Effector memory CD4-positive, alpha-beta T cell (primary cell): ENCODE measurements at places on chromosomes 12 and 14.
A peak's percentile ranks its signal among the peaks of the same experiment; 100 is the strongest.

- no peak for DNase-seq
Measured at GRCh38 chr14:35304812-35305462, 12.8 kb downstream of the PSMA6 start.

DNA sequence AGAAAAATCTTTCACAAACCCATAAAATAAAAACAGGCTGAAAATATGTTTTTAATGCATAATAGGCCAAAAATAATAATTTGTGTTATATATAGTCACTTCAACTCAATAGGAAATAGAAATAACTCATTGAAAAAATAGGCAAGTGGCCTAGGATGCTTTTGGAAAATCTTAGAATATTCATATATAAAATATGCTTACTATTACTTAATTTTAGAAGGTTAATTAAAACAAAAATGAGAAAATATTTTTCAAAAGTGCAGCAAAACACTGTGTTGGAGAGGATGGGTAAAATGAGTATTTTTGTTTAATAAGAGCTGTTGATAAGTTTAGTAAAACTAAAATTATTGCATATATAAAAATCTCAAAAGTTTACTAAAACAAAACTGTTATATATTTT is 308.0 kb upstream of the ATXN7L3B start:
- DNase-seq: no peak

DNA sequence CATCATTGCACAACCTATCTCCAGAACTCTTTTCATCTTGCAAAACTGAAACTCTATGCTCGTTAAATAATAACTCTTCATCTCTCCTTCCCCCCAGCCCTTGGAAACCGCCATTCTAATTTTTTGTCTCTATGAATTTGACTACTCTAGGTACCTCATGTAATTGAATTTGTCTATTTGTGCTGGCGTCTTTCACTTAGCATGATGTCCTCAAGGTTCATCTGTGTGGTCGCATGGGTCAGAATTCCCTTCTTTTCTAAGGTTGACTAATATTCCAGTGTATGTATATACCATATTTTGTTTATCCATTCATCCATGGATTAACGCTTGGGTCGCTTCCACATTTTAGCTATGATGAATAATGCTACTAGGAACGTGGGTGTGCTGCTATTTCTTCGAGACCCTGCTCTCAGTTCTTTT is 80.1 kb downstream of the PLXNC1 start:
- no peak for DNase-seq

- DNase-seq: no peak
Measured at GRCh38 chr12:112443916-112444315, 25.2 kb downstream of the PTPN11 start.

GRCh38 chr12:93166541-93167307 is 211.0 kb upstream of the NUDT4 start:
- no peak for DNase-seq

DNA sequence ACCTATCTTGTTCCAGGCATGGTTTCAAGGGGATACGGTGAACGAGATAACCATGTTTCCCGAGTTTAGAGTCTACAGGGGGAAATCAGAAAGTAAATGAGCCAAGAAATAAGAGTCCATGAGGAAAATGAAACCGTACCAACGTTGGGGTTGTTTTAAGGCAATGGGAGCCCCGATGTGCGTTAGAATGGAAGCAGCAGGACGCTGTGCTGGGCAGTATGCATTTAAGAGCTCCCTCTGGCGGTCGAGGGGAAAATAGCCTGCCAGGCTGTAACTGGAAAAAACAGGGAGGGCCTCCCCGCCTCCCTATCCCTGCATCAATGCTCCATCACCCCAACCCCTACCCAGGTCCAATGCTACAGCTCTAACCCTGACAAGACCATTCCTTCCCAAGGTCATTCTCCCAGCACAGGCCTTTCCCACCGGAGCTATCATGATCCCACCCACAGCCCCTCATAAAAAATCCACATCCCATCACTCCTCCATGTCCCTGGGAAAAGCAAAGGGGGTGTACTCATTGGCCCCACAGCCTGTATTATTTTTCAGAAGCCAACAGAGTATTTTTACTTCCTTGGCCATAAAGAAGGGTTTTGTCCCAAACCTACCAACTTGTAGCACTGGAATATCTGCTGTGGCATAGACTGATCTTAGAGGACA is 226.3 kb upstream of the NOS1 start:
- DNase-seq: no peak

DNA sequence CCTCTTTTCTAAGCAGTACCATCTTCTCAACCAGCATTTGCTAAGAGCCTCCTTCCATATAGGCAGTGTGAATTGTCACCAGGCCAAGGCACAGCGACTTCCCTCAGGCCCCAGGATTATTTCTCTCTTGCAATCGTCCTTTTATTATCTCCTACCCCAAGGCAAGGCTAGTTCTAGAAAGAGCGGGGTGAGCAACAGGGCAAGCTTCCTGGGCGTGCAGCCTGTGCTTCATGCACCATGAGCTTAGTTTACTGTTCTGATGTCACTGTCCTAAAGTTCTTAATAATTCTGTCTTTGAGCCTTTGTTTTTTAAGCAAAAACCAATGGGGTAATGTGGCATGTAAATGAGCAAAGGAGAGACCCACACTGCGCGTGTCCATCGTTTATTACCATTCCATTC is 27.9 kb downstream of the DUSP6 start:
- no peak for DNase-seq

GRCh38 chr14:100155756-100156616 is 3.5 kb downstream of the DEGS2 start:
- no peak for DNase-seq

DNA sequence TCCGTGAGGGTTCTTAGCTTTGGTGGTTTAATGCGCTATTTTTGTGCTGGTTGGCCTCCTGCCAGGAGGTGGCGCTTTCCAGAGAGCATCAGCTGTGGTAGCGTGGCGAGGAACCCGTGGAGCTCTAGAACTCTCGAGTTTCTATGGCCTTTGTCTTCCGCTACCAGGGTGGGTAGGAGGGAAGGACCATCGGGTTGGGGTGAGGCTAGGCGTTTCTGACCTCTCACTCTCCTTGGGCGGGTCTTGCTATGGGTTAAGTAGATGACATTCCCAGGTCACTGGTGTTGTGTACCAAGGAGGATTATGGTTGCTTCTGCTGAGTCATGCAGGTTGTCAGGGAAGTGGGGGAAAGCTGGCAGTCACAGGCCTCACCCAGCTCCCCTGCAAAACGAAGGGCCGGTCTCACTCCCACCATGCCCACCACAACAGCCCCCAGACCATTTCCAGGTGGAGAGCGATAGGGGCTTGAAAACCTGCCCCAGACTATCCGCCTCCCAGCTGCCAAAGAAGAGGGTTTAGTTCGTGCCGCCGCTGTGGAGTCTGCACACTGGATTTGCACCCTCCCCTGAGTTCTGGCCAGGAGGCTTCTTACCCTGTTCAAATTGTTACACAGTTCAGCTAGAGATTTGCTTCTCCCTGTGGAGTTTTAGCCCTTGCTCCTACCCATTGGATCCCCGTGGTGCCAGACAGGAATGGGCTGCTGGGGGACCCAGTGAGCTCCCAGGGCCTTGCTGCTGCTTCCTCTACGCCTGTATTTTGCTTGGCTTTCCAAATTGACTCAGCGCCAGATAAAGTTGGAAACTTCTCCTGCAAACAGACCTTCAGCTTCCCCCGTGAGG is 21.9 kb downstream of the RNFT2 start:
- DNase-seq: peak; percentile 13

DNA sequence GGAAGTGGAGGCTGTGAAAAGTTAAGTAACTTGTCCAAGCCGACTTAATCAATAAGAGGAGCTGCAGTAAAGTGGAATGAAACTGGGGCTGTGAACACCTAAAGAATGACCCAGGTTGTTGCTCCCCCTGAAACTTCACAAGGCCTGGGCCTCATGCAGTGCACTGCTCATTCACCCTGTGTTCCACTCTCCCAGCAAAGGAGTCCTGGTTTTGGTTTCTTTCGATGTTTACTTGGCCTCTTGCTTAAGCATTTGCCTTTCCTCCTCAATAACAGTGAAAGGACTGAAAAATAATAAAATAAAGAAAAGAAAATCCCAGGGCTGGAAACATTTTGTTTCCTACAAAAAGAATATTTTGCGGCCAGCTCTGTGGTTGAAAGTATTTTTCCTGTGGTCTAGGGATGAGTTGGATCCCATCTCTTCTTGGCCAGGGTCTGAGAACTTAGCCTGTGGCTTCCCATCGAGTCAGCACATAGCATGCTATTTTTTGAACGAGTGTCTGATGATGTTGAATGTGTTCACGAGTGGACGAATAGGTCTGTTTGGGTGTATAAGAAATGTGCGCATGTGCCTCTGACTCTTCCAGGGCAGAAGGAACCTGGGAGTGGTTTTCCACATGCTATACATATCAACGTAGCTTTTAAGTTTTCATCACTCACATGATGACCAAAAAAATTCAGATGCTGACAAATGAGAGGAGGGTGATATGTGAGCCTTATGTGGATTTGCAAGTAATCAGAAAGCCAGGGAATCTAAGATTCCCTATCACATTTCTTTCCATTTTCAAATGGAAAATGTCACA is 349.8 kb downstream of the ZFP36L1 start:
- DNase-seq: no peak

DNA sequence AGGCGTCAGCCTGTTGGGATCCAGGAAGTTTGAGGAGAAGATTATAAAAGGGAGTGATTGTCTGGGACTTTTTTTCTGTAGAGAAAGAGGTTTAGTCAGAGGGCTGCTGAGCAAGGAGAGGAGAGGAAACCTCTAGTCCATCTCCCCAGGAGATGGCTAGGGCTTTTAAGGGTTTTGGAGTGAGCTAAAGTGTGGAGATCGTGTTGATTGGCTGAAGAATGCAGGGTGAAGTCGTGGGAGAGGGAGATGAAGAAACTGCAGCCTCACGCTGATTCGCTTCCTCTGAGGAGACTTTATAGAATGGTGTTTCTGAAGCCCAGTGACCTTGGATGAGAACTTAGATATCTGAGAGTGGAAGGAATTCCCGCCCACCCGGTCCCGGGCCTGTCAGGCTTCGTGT is 193.7 kb upstream of the PWP1 start:
- DNase-seq: no peak

DNA sequence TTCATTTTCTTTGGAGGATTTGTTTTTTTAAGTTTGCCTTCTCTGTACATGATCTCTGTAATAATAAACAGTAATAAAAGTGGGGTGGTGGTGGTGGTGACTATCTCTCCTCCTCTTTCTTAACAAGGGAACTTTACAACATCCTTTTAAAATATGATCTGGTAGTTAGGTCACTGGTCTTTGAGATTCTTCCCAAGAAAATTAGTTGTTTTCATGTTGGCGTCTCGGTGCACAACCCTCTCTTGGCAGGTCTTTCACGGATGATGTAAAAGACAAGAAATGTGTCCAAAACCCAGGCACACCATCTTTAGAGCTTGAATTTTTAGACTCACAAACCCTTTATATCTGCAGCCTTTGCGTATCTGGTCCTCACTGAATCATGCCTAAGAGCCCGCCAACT is 488.5 kb upstream of the TBX3 start:
- no peak for DNase-seq

DNA sequence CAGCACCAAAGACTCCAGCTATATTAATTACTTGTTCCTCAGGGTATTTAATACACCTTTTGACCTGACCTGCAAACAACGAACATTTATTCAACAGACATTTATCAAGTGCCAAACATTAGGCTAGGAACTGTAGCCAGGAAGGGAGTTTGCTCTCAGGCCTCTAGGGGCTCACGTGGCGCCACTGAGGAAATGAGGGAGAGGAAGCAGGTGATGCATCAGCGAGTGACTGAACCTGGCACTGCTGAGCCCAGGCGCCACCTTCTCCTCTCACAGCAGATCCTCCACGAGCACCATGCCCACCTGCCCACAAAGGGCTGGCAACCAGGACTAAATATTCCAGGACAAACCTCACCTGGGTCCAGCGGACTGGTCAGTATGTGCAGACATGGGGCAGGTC is 50.2 kb downstream of the SETD3 start:
- peak; percentile 17 for DNase-seq

GRCh38 chr12:2533036-2533435 is 261.7 kb upstream of the FKBP4 start:
- no peak for DNase-seq

- no peak for DNase-seq
Measured at GRCh38 chr12:2180737-2181082, 127.9 kb downstream of the CACNA1C start.

- DNase-seq: no peak
Measured at GRCh38 chr12:66716522-66716921, 37.6 kb upstream of the GRIP1 start.

DNA sequence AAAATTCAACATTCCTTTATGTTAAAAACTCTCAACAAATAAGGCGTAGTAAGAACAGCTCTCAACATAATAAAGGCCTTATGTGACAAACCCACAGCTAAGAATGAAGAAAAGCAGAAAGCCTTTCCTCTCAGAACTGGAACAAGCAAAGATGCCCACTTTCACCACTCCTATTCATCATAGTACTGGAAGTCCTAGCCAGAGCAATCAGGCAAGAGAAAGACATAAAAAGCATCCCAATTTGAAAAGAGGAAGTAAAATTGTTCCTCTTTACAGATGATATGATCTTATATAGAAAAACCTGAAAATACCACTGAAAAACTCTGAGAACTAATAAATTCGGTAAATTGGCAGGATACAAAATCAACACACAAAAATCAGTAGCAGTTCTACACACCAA is 52.1 kb downstream of the STON2 start:
- no peak for DNase-seq

- no peak for DNase-seq
Measured at GRCh38 chr12:108649669-108650068, 16.0 kb upstream of the SELPLG start.

GRCh38 chr12:71664411-71665089 is 449 bp downstream of the THAP2 start:
- DNase-seq: no peak

DNA sequence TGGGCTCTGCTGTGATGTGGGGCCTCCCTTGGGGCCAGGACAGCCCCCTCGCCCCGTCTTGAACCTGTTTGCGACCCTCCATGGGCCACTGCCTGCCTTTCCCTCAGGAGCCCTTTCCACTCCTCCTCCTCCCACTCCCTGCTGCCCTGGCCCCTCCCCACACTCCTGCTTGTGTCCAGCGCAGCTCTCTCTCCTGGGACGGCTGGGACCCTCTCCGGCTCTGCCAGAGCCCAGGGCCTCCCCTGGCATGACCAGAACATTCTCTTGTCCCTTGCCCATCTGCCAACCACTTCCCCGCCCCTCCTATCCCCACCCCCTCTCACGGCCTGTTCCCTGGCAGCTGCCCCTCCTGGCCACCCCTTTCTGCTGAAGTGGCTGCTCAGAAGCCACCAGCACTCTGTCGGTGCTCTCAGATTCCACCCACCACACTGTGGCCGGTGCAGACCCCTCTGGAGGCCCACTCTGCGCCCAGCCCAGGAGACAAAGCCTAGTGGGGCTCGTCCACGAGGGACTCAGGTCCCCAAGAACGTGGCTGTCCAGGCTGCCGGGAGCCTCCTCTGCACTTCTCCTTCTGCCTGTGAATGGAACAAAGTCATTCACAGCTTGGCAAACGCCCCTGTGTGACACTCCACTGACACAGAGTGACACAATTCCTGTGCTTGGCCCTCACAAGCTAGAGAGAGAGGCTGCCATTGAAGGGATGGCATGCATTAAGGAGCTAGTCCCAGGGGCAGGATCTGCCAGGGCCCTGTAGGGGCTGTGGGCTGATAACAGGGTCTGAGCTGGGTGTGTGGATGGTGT is 1.4 kb downstream of the ASPG start:
- no peak for DNase-seq
